Pancreas (tissue), 10 donors: ENCODE measurements at places on chromosomes 6 and 20. TPM values are rescaled to one million over a fixed set of nuclear protein-coding genes. Genes with fewer than 3 reads are reported as not detected.

DNA sequence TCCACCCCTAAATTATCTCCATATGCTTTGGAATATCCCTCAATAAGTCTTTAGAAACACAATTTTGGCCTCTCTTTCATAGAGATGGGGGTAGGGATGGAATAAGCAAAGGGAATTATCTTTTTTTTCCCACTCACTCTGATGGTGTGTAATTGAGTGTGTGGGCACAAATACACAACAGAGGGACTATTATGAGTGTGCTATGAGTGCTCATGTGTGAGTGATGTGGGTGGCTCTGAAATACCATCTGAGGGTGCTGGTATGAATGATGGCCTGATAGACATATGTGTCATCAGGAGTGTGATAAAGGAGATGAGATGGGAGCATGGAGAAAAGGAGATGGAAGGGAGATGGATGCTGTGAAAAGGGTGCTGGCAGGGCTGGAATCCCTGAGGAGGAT is 35.6 kb downstream of the GSS start:
- no peak for DNase-seq
- H3K27me3 ChIP-seq = no peaks in the 10 kb centered on the region
- peaks cover 4% of the 10 kb centered on the region for H3K4me1 ChIP-seq
- H3K4me3 ChIP-seq = no peak overlapping the region
- H3K27ac ChIP-seq = no peak overlapping the region

DNA sequence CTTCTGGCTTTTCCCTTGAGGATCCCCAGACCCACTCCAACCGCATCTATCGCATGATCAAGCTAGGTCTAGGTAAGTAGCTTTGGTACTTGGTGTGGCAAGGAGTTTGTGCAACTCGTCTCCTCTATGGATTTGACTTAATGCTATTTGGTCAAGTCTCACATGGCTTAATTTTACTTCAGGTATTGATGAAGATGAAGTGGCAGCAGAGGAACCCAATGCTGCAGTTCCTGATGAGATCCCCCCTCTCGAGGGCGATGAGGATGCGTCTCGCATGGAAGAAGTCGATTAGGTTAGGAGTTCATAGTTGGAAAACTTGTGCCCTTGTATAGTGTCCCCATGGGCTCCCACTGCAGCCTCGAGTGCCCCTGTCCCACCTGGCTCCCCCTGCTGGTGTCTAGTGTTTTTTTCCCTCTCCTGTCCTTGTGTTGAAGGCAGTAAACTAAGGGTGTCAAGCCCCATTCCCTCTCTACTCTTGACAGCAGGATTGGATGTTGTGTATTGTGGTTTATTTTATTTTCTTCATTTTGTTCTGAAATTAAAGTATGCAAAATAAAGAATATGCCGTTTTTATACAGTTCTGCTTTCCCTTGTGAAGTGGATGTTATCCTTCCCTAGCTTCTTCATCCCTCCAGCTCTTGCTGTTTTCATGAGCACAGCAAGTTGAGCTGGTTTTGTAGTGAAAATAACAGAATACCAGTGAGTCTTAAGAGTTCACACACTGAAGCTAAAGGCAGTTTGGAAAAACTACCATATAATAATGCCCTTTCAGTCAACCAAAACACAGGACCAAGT is 3.8 kb downstream of the SLC35B2 start:
- peaks cover 11% of the 10 kb centered on the region for H3K36me3 ChIP-seq
- peak; percentile 49 for DNase-seq
- no peak overlapping the region for H3K27ac ChIP-seq
- H3K4me3 ChIP-seq = no peak overlapping the region
- no peaks in the 10 kb centered on the region for H3K27me3 ChIP-seq
- peaks cover 14% of the 10 kb centered on the region for H3K4me1 ChIP-seq

The FBXO30 gene
- polyA plus RNA-seq = 1.5 TPM

The APOBEC2 gene
- 6.6 TPM for polyA plus RNA-seq

The SLC9A8 gene
- polyA plus RNA-seq = 9.9 TPM

GRCh38 chr6:116528133-116528532 is 16.7 kb downstream of the CALHM5 start:
- H3K4me3 ChIP-seq = no peak overlapping the region
- H3K4me1 ChIP-seq = no peaks in the 10 kb centered on the region
- no peak for DNase-seq

DNA sequence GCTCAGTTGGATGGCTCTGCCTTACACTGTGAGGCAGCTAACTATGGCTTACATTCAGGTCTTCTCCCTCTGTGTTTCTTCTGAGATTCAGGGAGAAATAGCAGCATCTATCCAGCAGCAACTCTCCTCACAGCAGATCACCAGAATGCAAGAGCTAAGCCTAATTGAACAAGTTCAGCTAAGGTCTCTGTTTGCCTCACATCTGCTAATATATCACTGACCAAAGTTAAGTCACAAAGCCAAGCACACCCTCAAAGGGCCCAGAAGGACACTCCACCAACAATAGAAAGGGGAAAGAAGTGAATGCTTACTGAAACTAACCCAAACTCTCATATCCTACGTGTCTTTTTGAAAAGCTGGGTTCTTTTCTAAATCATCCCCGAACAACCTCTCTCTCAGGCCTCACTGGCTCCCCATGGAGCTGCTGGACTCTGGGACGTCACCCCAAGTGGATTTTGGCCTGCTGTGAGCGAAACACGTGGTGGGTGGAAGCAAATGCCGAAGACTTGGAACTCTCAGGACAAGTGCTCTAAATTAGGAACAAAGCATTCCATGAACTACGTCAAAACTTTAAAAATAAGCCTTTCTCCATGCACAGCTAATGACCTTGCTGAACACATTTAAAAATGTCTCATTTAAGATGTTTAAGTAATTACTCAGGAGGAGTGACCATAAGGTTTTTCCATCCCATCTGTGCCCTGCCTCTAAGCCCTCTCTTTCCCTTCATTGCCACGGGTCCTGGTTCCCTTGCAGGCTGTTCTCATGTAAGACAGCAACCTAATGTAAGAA is 167.5 kb upstream of the PLCB4 start:
- no peaks in the 10 kb centered on the region for H3K4me1 ChIP-seq
- H3K4me3 ChIP-seq = no peak overlapping the region
- H3K27ac ChIP-seq = no peak overlapping the region
- H3K27me3 ChIP-seq = no peaks in the 10 kb centered on the region
- no peaks in the 10 kb centered on the region for H3K36me3 ChIP-seq
- no peak for DNase-seq

The SLC17A2 gene
- polyA plus RNA-seq = not detected

- H3K4me1 ChIP-seq = no peaks in the 10 kb centered on the region
- no peak for DNase-seq
- no peaks in the 10 kb centered on the region for H3K27me3 ChIP-seq
These were observed 263.9 kb downstream of the FRK start for GRCh38 chr6:115796829-115797228.

The DNAH8 gene
- not detected for polyA plus RNA-seq

The PYGB gene
- 37.2 TPM for polyA plus RNA-seq

DNA sequence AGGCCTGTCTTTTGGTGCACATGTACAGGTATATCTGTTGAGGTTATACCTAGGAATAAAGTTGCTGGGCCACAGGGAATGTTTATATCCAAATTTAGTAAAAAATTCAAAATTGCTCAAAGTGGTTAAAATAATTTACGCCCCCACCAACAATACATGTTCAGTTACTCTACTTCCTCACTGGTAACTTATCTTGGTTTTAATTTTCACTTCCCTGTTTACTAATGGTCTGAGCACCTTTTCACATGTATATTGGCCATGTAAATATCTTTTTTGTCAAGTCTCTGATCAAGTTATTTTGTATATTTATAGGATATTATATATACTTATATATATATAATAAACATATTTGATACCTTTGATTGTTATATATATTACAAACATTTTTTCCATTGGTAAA is 9.7 kb downstream of the PDE7B start:
- H3K4me3 ChIP-seq = no peak overlapping the region
- H3K27me3 ChIP-seq = no peaks in the 10 kb centered on the region
- H3K4me1 ChIP-seq = no peaks in the 10 kb centered on the region
- H3K36me3 ChIP-seq = no peaks in the 10 kb centered on the region
- H3K27ac ChIP-seq = no peak overlapping the region

DNA sequence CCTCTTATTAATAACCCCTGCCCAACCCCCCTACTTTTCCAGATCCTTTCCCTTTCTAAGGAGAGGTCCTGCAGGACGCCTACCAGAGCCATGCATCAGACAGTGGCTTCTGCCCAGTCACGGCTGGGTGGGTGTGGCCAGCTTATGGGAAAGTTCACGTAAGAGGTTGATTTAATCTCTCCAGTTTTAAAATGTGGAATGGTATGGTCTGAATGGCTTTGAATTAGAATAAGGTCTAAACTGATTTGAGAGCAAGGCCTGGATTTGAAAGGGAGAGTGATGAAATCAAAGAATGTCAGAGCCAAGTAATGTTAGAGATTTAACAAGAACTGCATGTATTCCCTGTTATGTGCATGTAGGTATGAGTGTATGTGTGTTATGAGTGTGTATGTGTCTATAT is 275.7 kb downstream of the PAX1 start:
- no peak for DNase-seq
- H3K4me3 ChIP-seq = no peak overlapping the region
- H3K27me3 ChIP-seq = no peaks in the 10 kb centered on the region
- H3K27ac ChIP-seq = no peak overlapping the region

DNA sequence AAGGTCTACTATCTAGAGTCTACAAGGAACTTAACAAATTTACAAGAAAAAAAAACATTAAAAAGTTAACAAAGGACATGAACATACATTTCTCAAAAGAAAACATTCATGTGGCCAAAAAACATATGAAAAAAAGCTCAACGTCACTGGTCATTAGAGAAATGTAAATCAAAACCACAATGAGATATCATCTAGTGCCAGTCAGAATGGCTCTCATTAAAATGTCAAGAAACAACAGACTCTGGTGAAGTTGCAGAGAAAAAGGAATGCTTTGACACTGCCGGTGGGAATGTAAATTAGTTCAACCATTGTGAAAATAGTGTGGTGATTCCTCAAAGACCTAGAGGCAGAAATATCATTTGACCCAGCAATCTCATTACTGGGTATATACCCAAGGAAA is 48.3 kb downstream of the OGFRL1 start:
- H3K4me3 ChIP-seq = no peak overlapping the region
- no peak overlapping the region for H3K27ac ChIP-seq
- no peaks in the 10 kb centered on the region for H3K36me3 ChIP-seq
- H3K27me3 ChIP-seq = no peaks in the 10 kb centered on the region
- no peak for DNase-seq

- H3K27ac ChIP-seq = no peak overlapping the region
- DNase-seq = no peak
- H3K36me3 ChIP-seq = no peaks in the 10 kb centered on the region
- no peaks in the 10 kb centered on the region for H3K4me1 ChIP-seq
- H3K27me3 ChIP-seq = no peaks in the 10 kb centered on the region
- no peak overlapping the region for H3K4me3 ChIP-seq
These were observed 4.9 kb upstream of the TOX2 start for GRCh38 chr20:43909720-43910119.

The NINL gene
- polyA plus RNA-seq = 19.4 TPM

The KCNB1 gene
- polyA plus RNA-seq = 0.30 TPM

The EGFL8 gene
- 23.1 TPM for polyA plus RNA-seq

GRCh38 chr6:115891111-115891669 is 169.5 kb downstream of the FRK start:
- no peaks in the 10 kb centered on the region for H3K36me3 ChIP-seq
- H3K4me1 ChIP-seq = no peaks in the 10 kb centered on the region
- H3K27ac ChIP-seq = no peak overlapping the region
- H3K4me3 ChIP-seq = no peak overlapping the region

The FAM83C gene
- not detected for polyA plus RNA-seq
